ENCODE measurements at places on chromosomes 1 and 21.

- no peak for DNase-seq
These were observed 52.0 kb downstream of the FOXJ3 start for GRCh38 chr1:42282867-42283583.

DNA sequence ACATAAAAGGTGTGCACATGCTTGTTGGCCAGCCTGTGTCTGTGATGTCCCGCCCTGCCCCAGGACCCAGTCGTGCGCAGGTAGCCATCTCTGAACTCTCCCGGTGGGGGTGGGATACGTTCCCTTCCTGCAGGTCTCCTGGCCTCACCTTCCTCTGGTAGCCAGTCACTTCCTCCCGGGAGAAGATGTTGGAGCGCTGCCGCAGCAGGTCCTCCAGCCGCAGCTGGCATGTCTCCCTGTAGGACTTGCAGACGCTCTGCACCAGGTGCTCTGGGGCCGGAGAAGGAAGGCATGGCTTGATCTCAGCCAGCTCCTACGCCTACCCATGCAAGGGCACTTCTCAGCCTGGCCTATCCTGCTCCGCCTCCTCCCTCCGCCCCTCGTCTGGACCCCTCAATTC, 9.2 kb upstream of the LINGO4 start:
- no peak for DNase-seq

DNA sequence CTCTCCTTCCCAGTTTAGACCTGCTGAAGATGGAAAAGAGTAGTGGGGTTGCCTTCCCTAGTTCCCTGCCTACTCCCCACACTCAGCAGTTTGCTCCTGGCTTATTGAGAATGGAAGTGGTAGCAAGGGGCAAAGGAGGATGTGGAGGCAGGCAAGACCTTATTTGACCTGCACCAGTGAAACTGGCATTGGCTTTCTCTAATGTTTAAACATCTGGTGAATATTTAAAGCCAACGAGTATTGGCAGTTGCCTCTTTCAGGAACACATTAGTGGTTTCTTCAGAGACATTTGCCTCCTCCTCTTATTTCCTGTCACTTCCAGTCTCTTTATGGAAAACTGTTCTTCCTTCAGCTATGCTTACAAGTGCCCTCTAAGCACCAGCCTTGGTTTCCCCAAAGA, 62.4 kb upstream of the VAV3 start:
- DNase-seq, result no peak

GRCh38 chr1:86389307-86389706, 6.8 kb downstream of the ODF2L start:
- DNase-seq, result peak; percentile 61

- no peak for DNase-seq
These were observed 28.2 kb downstream of the SNAP47 start for GRCh38 chr1:227763246-227764018.

Data from CD4-positive, alpha-beta T cell treated with Interleukin-4 for 1 hour (primary cell).